Cortex of kidney (tissue), 1 donor: ENCODE measurements at places on chromosomes 7 and 10.

GRCh38 chr7:124196519-124196918 is 163.7 kb upstream of the TMEM229A start:
- no peak for DNase-seq

GRCh38 chr7:130277763-130278643 is 11.3 kb downstream of the CPA2 start:
- no peak for DNase-seq

DNA sequence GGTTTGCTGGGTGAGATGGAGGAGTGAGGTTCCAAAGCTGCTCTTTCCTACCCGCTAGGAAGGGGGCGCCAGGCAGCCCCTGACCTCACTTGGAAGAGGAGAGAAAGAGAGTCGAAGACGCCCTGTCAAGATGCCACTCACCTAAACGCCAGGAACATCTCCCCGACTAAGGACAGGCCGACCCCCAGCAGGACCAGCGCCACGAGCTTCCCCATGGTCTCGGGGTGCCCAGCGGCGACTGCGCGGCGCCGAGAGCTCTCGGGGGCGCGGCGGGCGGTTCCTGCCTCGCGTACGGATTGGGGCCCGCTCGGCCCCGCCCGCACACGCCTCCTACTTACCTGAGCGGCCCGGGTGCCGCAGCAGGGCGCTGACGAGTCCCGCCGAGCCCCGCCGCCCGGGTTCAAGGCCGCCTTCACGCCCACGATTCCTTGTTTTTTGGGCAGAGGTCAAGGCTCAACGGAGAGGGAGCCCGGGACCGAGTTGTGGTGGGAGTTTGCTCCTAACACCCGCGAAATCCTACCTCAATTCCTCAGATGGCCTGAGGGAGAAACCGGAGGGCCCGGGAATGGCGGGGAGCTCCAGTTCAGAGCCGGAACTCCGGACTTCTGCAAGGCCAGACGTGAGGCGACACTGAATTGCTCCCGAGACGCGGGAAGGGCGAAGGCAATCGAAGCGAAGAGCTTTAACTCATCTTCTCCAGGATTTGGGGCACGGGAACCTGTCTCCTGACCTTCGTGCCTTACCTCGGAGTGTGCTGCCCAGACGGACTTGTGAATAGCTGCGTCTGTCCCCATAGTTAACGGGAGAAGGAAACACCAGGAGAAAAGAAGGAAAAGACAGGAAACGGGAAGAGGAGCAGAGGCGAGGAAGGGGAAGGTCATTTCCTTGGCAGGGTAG is at the start of gene PON3:
TSS of gene PON3 (minus strand) at position 240 of the 897 bp plus-strand sequence. CDS start at position 215, 25 bp downstream.
- DNase-seq: no peak

GRCh38 chr10:26046073-26046700 is 112.2 kb downstream of the MYO3A start:
- DNase-seq: no peak

GRCh38 chr7:74454925-74455288 is 1.2 kb downstream of the GTF2IRD1 start:
- no peak for DNase-seq

GRCh38 chr10:127536972-127537760 is 11.9 kb upstream of the NPS start:
- DNase-seq: no peak

GRCh38 chr10:102698894-102699293 is 15.3 kb downstream of the ARL3 start:
- no peak for DNase-seq

- DNase-seq: no peak
Measured at GRCh38 chr7:29598613-29599012, 35.0 kb downstream of the PRR15 start.
